ENCODE measurements at places on chromosomes 11 and 22.
A peak's percentile ranks its signal among the peaks of the same experiment; 100 is the strongest.

DNA sequence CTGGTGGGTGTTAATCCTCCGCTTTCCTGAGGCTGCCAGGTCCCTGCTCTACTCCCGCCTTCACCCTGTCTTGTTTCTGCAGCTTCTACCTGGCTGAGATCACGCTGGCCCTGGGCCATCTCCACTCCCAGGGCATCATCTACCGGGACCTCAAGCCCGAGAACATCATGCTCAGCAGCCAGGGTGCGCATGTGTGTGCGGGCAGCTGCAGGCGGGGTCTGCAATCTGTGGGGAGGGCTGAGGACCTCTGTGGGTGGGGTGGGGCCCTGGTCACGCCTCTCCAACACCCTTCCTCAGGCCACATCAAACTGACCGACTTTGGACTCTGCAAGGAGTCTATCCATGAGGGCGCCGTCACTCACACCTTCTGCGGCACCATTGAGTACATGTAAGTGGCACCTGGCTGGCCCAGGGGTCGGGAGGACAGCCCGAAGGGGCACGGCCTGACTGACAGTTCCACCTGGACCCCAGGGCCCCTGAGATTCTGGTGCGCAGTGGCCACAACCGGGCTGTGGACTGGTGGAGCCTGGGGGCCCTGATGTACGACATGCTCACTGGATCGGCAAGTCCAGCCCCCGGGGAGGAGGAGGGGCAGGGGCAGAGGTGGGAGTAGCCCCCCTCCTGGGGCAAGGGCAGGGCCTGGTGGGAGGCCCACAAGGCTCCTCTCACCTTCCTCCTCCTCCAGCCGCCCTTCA is 4.5 kb downstream of the RPS6KB2 start:
- no peak for DNase-seq

DNA sequence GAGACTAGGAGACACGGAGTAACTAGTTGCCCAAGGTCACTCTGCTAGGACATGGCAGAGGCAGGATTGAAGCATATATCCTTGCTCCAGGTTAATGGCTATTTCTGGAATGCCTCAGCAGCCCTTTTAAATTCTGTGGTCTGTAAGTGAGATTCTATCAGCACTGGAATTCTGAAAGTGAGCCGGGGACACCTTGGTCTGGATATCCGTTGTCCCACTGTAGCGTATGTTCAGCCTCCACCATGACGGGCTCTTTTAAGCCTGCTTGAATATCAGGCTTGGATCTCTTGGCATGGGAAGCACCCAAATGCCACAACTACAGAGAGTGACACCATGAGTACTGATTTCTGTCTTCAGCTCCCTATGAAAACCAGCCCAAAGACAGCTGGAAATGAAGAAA is 254.4 kb downstream of the OPCML start:
- DNase-seq = no peak

DNA sequence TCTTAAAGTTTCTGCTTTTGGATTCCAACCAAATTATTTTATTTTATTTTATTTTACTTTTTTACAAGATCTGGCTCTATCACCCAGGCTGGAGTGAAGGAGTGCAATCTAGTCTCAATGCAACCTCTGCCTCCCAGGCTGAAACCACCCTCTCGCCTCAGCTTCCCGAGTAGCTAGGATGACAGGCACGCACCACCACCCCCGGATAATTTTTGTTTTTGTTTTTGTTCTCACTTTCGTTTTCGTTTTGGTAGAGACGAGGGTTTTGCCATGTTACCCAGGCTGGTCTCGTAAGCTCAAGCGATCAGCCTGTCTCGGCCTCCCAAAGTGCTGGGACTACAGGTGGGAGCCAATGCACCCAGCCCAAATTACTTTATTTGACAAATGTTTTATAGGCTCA is 219.8 kb downstream of the ETS1 start:
- DNase-seq = peak; percentile 70

DNA sequence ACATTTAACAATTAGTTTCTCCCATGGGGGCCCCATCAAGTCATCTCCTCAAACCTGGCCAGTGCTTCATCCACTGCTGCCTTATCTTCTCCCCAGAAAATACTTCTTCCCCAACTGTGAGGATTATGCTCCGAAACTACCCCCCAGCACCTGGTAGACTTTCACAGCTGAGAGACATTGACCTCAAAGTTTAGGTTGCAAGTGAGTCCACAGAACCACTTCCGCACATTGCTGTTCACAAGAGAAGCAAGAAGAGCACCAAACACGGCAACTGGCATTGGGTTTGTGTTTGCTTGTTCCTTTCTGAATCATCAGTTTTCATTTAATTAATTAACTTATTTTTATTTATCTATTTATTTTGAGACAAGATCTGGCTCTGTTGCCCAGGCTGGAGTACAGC is 6.1 kb downstream of the MCHR1 start:
- DNase-seq = peak; percentile 27

DNA sequence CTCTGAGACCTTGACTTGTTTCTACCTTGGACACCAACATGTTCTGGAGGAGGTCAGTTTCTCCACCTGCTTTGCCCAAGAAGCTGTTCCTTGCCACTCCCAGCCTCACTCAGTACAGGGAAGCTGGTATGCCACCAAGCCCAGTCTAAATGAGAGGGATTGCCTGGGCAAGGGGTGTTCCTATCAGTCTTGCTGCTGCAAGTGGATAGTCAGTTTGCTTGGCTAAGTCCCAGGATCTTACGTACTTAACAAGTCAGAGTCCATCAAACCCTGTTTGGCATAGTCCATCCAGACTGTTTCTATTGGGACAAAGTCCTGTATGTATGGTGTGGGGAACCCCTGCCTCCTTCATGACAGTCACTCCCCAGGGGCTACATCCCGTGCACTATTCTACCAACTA is 66.6 kb downstream of the RPL27A start:
- no peak for DNase-seq

- DNase-seq = peak; percentile 76
These were observed 800 bp downstream of the KCTD21 start for GRCh38 chr11:78187366-78188285.

DNA sequence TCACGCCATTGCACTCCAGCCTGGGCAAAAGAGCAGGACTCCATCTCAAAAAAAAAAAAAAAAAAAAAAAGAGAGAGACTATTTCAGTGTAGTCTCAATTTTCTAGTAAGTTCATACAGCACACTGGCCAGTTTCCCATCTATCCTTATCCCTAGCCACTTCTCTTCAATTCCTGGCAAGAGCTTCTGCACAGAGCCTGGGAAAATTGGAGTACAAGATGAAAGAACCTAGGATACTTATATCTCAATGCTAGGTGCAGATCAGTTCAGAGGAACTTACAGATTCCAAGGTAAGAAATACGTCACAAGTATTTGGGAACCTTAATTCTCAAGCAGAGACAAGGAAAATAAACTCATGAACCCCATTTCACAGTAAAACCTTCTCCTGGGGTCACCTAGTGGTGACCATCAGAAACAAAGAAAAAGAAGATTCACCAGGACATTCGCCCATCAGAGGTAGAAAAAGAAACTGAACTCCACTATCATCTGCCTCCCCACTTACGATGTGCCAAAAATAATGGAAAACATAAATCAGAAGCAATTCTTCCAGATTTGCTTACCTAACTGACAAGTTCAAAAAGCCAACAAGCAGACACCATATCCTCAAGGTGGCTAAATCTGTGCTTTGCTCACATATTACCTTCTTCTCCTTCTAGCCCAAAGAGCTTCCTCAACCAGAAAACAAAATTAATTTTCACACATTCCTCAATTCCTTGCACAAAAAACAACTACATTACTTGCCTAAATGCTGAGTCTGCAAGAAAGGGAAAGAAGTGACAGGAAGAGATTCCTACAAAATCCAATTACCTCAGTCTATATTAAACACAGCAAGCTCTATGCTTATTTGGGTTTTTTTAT is 4.9 kb downstream of the DENND5A start:
- DNase-seq = no peak

GRCh38 chr11:113562981-113563461 is 87.8 kb upstream of the DRD2 start:
- DNase-seq = no peak

- DNase-seq = no peak
These were observed 37.5 kb upstream of the MMP20 start for GRCh38 chr11:102662607-102663006.

GRCh38 chr11:121437018-121437685 is 15.0 kb upstream of the SORL1 start:
- no peak for DNase-seq

DNA sequence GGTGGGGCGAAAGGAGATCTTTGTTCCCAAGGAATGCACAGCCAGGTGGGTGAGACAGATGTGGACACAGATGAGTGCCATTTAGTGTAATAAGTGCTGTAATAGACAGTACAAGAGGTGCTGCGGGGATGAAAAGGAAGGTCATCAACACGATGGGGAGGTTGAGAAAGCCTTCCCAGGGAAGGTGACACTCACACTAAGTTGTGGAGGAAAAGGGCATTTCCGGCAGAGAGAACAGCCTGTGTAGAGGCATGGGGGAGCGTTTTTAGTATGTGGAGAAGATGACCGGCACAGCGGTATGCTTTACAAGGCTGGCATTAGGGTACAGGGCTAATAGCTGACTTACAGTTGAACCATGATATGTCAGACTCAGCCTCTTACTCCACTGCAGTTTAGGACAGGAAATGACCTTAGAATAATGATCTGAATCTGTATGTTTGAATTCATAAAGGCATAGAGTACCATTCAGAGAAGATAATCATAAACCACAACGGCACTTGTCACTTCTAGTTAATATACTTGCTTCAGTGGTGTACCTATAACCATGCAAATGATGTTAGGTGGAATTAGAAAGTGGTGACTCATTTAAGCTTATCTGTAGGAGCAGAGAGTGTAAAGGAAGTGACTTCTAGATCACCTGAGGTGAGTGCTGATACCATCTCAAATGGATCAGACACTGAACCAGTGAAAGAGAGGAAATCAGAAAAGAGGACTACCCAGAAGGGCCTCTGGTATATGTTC is 60.6 kb downstream of the FAM83F start:
- peak; percentile 90 for DNase-seq

DNA sequence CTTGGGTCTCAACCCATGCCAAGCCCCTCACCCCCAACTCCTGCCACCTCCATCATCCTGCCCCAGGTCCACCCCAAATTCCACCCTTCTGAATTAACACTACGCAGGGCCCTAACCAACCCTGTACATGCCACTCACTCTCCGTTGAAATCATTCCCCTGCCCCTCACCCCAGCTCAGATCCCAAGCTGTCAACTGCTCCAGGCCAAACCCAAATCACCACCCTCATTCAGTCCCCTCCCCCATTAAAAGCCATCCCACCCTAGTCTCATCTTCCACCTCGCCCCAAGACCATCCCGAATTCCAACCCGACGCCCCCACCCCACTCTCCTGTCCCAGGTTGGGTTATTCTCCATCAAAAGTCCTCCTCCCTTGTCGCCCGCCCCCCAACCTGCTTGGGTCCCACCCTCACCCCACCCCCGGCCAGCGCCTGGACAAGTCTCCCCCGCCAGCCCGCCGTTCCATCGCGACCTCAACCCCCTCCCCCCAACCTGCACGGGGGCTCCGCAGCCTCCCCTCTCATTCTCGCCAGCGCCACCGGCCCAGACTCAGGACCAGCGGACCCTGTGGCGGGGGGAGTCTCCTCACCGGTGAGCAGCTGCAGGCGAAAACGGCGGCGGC is 466 bp downstream of the FAM168A start:
- DNase-seq = no peak

DNA sequence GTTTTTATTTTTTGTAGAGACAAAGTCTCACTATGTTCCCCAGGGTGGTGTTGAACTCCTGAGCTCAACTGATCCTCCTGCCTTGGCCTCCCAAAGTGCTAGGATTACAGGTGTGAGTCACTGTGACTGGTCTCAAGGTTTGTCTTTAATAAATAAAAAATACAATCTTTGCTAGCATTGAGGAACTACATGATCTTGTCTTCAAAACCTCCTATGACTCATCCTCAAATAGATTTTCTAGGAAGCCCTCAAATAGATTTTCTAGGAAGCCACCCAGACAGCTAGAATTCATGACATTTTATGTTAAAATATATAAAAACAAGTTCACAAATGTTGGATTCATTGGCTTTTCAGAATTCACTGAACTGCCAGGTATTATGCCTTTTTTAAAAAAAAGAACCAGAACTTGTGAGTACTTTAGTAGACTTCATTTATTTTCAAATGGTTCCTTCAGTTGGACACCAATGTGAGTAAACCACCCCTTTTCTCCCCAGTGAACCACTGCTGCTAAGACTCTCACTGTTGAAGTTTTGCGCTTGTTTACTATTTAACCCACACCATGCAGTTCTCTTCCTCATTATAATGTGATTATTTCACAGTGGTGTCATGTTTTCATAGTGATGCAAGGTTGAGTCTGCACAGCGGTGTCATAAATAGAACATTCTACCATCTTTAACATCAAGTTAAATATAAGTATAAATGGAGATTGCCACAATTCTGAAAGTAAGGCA is 303.9 kb downstream of the CASP12 start:
- no peak for DNase-seq

DNA sequence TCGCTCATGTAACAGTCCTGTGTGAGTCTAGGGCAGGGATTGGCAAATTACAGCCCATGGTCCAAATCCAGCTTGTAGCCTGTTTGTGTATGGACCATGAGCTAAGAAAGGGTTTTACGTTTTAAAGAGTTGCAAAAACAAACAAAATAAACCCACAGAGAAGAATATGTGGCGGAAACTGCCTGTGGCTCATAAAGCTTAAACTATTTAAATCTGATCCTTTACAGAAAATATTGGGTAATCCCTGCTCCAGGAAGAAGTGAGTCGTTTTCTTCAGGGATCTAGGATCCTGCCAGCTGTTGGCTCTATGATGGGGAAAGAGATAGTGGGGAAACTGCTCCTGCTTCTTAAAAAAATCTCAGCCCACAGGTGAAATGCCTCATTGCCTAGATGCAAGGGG is 3.4 kb upstream of the OR6Q1 start:
- DNase-seq = no peak

DNA sequence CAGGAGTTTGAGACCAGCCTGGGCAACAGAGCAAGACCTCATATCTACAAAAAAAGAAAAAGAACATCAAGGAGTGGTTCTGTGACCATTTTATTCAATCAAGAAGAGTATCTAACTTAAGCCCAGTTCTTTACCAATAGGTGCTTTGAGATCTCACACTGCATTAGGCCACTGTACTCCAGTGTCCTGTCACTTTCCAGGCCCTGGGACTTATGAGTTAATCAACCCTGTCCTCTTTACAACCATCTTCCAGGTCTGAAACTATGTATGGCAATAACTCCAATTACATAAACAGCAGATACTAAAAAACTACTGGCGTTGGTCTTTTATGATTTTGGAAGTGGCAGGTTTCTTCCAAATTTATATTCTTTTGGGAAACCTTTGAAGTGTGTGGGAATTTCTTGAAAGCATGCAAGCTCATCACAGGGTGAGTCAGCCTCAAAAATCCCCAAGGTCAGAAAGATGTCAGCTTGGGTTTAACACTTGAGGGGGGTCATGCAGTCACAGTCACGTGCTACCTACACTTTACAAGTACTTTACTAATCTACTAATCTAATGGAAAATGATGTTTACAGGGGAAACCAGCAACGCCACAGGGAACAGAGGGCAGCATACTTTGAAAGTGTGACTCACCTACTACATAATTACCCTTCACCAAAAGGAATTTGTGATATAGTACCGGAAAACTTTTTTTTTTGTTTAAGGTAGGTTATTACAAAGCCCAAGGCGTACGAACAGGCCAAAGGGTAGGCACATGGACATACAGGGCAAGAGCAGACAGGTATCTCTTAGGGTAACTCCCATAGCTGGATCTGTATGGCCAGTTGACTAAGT is 15.6 kb downstream of the PISD start:
- peak; percentile 48 for DNase-seq

Measured in CD4-positive, alpha-beta T cell treated with Interleukin-4 for 4 hours (primary cell).